Activated CD8-positive, alpha-beta T cell treated with anti-CD3 and anti-CD28 coated beads for 36 hours (primary cell): ENCODE measurements at places on chromosomes 2 and 18. TPM values are rescaled to one million over a fixed set of nuclear protein-coding genes. Genes with fewer than 3 reads are reported as not detected.

DNA sequence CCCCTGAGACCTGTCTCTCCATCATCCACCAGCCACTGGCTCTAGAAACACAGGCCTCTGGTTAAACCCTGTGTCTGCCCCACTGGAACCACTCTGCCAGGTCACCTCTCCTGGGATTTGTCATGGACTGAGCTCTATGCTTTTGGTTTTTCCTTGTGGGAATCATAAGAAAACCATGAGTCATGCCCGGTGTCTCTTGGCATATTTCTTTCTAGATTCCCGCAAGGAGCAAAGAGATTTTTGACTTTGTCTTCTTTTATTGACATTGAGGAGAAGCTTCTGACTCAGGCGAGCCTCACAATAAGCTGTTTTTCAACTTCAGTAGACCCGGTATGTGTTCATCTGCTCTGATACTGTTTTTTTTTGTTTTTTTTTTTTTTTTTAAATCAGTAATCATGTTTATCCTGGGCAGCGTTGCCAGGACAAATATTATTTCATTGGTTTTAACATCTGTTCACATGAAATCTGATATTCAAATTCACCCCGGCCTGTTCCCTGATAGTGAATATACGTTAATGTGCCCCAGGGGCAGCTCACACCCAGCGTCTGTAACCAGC is 207.1 kb downstream of the ACKR3 start:
- DNase-seq = no peak

DNA sequence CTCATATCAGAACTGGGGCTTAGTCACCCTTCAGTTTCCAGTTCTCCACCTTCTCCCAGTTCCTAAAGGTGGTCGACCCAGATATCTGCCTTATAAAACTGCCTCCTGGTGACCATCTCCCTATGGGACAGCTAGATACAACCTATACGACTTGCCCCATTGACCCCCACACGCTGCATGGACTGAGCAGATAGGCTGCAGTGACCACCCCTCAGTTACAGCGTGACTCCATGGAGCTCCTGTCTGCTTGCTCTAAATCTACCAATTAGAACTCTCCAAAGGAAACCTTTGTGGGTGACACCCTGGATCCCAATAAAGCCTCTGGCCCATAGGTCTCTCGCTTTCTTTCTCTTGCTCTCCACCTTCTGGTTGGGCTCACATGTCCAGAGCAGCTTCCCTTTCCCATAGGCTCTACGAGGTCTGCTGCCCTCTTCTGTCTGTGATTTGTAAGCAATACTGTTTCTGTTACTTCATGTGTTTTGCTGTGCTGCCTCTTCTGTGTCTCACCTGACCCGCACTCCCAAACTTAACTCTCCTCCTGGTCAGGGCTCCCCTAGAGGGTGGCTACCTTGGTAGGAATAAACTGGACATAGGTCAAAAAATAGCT is 971.3 kb upstream of the FAM98A start:
- DNase-seq = no peak

The YPEL5 gene
- total RNA-seq = 28.4 TPM

The AGXT gene
- not detected for total RNA-seq

The CCDC138 gene
- 12.3 TPM for total RNA-seq

GRCh38 chr2:57806449-57806968 is 240.1 kb upstream of the VRK2 start:
- no peak for DNase-seq

GRCh38 chr2:98538280-98539041 is 69.9 kb downstream of the COA5 start:
- no peak for DNase-seq

The ATP9B gene
- total RNA-seq = 21.1 TPM

The EVX2 gene
- not detected for total RNA-seq

DNA sequence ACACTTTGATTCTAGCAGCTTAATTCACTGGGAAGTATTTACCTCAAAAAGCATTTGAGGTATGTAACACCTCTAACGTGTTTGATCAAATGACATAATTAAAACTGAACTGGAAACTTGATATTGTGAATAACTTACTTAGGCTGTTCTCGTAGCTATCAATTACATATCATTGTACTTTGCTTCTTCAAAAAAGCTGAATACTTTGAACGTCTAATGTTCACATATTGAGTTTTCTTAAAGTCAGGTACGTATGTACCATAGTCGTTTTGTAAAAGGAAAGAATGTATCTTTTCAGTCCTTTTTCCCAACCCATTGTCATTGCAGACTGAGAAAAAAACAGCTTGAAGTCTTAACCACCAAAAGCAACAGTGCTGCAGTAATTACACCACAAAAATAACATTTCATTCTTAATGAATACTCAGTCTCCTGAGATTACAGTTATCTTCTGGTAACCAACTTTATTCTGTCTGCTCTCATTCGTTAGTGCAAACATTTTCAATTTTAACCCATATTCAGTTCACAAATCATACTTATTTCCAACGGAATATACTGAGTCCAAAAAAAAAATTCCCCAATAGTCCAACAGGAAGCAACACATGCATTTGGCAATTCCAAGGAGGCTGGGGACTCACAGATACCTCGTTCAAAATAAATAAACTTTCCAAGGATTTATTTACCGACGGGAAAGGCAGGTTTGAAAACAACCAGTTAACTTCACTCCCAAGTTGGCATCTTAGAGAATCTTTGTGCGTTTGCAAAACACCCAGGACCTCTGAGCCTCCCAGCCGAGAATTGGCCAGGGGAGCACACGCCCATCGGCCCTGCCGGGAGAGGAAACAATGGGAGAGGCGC is 1.1 kb downstream of the CHN1 start:
- no peak for DNase-seq

DNA sequence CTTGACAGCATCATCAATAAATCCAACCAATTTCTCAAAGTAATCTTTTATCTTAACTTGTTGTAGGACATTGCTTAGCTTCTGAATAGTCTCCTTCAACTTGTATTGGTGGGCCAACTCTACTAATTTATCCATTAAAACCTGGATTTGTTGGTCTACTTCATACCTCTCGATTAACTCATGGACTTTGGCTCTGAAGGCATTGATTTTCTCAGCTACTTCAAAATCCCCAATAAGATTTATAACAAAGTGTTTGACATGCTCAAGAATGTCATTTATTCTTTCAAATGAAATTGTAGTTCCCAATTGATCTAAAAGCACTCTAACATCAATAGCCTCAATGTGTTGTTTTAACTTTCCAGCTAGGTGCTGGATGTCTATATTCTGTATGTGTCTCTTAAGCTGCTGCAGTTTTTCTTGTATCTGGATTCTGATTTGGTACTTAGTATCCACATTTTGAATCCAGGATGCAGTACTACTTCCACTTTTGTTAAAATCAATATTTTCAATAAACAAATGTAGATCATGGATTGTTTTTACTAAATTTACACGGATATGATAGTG is 34.1 kb downstream of the APOB start:
- DNase-seq = no peak
